ENCODE measurements at places on chromosomes 16 and 17.
A peak's percentile ranks its signal among the peaks of the same experiment; 100 is the strongest.

DNA sequence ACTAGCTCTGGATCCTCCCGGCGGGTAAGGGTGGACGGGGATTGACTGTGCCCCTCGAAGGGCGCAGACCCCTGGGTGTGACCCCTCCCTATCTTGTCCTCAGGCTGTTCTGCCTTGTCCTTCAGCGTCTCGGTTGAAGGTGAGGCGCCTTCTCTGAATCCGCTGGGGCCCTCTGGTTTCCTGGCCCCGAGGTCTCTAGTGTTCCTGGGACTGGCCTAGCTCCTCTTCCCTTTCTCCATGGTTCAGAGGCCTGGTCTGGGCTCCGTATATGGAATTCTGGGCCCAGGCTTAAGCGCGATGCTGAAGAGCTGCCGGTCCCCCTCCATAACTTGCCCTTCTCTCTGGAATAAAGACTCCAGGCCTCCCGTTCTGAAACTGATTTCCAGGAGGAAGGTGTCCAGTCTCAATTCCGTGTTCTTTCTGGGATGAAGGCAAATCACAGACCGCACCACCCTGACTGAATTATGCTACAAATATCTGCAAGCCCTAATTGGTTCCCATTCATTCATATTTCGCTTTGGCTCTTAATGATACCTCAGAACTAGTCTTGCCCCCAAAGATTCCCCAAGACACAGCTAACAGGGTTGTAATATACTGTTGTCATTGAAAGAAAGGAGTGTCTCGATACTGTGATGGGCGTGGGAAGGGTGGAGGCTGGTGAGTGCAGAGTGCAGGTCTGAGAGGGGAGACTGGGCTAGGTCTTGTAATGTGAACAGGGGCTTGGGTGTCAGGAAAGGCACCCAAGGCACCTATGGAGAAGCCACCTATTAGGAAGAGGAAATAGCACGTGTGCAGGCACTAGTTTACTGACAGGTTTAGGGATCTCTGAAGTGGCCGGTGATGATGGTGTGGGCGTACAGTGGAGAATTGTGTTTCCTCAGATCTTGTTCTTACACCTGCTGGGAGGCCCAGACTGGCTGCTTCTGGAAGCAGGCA is 851 bp downstream of the EDC4 start:
- DNase-seq: peak; percentile 26

DNA sequence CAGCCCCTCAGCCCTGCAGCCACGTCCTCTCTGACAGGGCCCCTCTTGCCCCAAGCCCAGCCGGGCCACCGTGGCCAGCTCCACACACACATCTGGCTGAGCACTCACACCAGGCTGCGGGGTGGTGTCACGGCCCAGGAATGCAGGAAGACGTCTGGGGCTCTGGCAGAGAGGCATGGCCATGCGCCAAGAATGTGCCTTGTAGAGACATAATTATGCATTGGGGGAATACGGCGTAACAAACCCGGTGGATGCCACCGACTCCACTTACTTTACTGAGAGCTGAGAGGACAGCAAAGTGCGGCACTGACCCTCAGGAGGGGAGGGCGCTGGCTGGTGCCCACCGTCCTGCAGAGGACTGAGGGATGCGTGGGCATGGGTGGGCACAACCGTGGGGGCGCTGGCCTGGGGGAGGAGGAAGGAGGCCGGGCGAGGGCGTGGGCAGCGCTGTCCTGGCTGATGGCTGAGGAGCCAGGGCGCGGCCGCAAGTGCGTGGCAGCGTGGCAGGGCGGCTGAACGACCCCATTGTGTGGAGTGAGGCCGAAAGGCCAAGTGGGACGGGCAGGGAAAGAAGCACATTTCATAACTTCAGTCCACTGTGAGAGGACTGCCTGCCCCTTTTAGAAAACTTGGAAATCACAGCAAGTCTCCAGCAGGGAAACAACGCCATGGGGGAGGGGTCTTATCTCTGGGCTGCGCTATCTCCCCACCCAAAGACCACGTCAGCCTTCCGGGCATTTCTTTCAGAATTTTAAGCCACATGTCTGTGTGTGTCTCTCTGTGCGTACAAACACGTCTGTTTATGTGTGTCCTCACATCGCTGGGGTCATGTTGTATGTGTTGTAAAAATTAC is 30.6 kb downstream of the METRNL start:
- peak; percentile 69 for DNase-seq

GRCh38 chr17:31251105-31251969 is 45.7 kb downstream of the OMG start:
- DNase-seq: no peak

- peak; percentile 37 for DNase-seq
Observed at GRCh38 chr16:7304279-7304678, 28.4 kb upstream of the RBFOX1 start.

GRCh38 chr17:78532922-78533640 is 44.1 kb downstream of the DNAH17 start:
- no peak for DNase-seq

DNA sequence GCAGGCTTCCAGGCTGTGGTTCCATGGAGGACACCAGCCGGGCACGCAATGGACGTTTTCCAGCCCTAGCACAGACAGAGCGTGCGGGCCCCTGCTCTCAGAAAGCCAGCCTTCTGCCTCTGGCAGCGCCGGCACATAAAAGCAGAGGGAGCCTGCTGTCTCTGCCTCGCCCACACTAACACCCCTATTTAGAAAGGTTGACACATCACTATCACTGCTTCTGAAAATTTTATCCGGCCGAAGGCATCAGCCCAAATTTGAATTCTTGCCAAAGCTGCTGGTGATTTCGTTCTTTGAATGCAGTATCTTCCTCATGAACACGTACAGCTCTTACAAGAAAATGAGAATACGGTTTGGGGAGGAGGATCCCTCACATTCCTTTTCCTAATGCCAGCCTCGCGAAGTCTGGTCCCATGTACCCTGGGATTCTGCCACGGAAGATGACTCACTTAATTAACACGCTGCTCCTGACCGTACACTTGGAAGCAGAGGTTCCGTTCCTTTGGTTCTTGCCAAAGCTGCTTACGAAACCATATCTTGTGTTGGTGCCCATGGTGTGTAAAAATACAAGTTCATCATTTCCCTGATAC is 1.3 kb upstream of the RAB11FIP3 start:
- peak; percentile 45 for DNase-seq

DNA sequence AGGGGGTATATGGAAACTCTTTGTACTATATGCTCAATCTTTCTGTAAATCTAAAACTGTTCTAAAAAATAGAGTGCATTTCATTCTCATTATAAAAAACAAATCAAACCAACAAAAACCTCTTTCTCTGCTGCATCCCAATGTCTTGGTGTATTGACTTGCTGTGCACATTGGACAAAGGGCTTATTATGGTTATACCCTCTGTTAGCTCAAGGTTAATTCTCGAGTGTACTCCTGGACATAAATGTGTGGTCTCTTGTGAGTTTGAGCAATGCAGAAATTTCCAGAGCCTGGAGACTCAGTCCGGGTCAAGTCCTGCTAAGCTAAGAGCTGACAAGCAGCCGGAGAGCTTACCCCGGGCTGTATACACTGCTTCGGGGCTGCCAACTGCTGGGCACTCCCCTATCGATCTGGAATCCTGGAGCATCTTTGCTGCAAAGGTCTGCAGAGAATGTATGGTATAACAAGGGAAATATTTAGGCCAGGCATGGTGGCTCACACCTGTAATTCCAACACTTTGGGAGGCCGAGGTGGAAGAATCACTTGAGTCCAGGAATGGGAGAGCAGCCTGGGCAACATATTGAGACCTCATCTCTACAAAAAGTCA is 66.2 kb upstream of the BRD7 start:
- no peak for DNase-seq

DNA sequence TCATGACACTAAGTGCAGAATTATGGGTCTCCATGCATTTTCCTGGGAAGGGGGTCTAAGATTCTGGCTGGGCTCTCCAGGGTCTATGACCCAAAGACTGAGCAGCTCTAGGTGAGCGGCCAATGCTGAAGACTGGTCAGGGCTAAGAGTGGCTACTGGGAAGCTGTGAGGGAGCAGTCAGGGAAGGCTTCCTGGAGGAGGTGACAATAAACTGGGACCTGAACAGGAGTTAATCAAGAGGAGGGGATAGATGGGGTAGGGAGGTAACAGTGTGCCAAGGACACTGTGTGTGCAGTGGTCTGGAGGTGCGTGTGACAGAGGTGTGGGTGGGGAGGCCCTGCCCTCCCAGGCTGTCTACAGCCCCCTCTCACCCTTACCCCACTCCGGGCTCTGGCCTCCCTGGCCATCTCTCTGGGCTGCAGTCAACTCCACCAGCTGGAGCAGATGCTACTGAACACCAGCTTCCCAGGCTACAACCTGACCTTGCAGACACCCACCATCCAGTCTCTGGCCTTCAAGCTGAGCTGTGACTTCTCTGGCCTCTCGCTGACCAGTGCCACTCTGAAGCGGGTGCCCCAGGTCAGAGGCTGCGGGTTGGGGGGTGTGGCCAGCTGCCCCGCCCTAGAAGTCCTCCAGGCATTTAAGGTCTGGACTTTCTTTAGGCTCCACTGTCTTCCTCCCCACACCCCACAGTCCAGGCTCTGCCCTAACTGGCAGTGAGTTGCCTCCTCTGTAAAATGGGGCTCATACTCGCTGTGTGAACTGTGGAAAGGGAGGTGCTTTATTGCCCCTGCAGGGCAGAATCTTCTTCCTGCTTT is 20.4 kb downstream of the ADGRG5 start:
- no peak for DNase-seq

- DNase-seq: peak; percentile 73
Observed at GRCh38 chr17:48577946-48578615, at the start of gene HOXB4. HOXB4 (minus strand) TSS chr17:48578350; CDS start chr17:48578319, 31 bp downstream.

- peak; percentile 67 for DNase-seq
Observed at GRCh38 chr16:67391424-67392300, 1.6 kb downstream of the TPPP3 start.

- peak; percentile 26 for DNase-seq
Observed at GRCh38 chr17:65593855-65594845, 32.7 kb upstream of the AXIN2 start.

GRCh38 chr16:23836078-23836403 is 258 bp downstream of the PRKCB start:
- DNase-seq: peak; percentile 54

- no peak for DNase-seq
Observed at GRCh38 chr16:67598527-67598926, 36.2 kb downstream of the CTCF start.

DNA sequence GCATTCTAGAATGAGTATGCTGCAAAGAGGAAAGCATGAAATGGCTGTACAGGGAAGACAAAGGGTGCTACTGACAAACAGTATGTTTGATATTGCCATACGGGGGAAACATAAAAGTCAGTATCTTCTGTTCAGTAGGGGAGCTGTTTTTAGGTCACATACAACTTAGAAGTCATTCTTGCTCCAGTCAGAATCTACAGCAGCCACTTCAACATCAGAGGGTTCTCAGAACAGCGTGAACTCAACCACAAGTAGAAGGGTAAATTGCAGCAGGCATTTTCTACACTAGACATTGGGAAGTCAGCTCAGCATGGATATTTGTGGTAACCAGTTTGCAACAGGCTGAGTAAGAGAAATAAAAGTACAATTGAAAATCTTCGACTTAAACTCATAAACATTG is 1241.8 kb upstream of the GOT2 start:
- DNase-seq: no peak

DNA sequence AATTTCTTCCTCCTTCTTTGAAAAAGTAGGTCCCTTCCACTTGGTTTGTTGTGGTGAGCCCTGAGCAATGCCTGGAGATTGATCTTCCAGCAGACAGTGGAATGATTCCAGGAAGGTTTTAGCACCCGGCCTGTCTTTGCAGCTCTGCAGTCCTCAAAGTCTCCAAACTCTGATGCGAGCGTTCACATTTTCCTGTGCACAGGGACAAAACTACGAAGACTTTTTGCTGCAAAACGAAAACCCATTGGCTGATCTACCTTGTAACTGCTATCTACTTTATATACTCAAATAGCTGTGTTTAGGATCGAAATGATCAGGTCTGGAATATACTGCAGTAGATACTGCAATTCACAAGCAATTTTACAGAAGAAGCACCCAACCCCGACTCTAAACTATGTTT is 21.7 kb downstream of the G6PC1 start:
- DNase-seq: no peak

GRCh38 chr16:83887564-83887963 is 11.4 kb upstream of the MLYCD start:
- no peak for DNase-seq

DNA sequence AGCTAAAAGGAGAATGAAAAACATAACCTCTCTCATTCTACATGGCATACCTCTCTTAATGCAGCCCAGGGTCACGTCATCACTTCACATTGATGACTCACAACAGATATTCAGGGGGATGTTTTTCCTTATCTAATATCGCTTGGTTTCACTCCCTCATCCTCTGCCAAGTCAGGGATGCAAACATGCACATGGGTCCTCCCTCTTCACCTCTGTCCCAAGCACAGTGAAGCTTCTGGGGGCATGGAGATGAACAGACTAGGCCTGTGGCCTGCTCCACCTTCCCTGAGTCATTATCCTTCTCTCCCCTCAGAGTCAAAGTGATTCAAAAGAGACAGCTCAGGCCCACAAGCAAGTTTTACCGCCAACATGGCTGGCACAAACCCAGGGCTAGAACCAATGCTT is 2.3 kb upstream of the MT2A start:
- no peak for DNase-seq

- DNase-seq: no peak
Observed at GRCh38 chr16:66910175-66910940, 8.3 kb downstream of the CDH16 start.

DNA sequence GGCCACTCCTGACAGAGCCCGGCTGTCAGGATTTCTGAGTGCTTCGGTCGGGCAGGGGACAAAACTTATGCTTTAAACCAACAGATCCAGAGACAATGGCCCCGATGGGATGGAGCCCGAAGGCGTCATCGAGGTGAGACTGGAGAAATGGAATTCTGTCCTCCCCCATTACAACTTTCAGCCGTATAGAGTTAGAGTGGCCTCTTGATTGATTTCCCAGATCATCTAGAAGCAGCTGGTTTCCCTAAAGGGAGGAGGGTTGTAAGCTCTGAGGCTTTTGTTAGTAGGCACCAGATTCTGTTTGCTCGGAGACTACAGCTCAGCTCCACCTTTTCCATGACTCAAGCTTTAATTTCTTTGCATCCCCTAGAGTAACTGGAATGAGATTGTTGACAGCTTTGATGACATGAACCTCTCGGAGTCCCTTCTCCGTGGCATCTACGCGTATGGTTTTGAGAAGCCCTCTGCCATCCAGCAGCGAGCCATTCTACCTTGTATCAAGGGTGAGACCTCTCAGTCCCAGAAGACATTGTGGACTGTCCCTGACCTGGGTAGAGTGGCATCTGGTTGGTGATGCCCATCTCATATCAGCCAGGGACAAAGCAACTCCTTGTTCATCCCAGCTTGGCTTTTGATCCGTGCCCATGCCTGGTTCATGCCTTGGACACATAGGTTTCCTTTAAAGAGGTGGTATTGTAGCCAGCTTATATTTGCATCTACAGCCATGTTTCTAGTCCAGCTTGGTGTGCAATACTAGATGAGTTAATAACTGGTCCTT is 5.1 kb upstream of the CD68 start:
- no peak for DNase-seq

DNA sequence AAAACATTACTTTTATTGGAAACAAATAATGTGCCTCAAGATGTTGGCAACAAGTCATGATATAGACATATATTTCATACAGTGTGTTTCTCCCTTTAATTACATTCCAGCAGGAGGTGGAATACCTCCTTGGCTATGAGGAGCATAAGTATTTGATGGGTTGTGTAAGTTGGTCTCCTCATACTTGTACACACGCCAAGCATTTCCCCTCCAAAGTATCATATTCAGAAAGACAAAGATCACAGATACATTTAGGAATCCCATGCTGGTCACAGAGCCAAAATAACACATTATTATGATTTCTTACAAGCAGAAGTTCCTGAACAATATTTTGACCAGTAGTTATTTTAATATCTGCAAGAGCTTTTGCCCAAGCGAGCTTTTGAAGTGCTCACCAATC is 57.8 kb downstream of the WSB1 start:
- no peak for DNase-seq
